ENCODE measurements at places on chromosomes 1 and 21.

- no peak for DNase-seq
These were observed 33.3 kb upstream of the IRF2BP2 start for GRCh38 chr1:234643111-234643849.

- DNase-seq = no peak
These were observed 75.4 kb downstream of the DPT start for GRCh38 chr1:168653567-168653966.

- no peak for DNase-seq
These were observed 397.5 kb downstream of the TGFB2 start for GRCh38 chr1:218742467-218743262.

- DNase-seq = no peak
These were observed 40.8 kb downstream of the SSBP3 start for GRCh38 chr1:54365398-54365797.

DNA sequence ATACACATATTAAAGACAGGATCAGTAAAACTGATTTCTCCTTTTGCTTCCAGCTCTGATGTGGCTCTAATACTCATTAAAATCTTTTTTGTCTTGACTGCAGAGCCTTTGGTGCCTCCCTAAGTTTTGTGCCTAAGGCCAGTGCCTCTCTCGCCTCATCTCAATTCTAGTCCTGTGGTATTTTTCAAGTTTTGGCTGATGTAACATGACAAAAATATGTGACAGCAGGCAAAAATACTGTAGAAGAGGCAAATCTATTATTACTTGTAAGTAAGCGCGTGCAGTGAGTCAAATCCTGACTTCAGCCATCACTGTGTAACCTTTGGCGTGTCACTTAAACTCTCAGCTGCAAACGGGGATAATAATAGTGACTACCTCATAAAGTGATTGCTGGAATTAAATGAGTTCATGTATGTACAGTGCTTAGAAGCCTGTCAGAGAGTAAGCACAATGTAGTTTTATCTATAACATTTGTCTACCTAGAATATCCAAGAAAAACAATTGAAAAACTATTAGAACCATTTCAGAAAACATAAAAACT is 74.0 kb downstream of the MAB21L3 start:
- no peak for DNase-seq

DNA sequence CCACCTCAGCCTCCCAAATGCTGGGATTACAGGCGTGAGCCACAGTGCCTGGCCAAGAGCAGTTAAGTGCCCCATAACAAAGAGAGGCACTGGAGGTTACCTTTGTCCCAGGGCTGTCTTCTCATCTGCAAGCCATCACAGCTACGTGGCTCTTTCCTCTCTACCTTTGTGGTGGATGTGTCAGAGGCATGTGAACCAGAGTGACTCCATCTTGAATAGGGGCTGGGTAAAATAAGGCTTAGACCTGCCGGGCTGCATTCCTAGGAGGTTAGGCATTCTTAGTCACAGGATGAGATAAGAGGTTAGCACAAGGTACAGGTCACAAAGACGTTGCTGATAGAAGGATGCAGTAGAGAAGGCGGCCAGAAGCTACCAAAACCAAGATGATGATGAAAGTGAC is 59.4 kb upstream of the POU2F1 start:
- no peak for DNase-seq

DNA sequence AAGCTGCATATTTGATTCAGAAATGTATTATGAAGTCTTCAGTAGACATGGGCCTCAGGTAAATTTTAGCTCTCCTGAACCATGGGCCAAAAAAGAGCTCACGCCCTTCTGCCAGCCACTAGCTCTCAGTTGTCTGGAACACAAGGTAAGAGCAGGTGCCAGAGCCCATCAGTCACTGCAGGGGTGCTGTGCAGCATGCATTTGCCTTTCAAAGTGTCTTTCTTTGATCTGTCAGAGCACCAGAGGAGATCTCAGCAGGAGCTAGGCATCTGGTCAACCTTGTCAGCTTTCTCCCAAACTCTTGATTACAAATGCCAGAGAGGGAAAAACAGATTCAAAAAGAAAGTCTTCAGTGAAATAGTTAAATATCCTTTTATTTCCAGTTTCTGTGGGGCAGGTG is 332.3 kb downstream of the COL11A1 start:
- no peak for DNase-seq

DNA sequence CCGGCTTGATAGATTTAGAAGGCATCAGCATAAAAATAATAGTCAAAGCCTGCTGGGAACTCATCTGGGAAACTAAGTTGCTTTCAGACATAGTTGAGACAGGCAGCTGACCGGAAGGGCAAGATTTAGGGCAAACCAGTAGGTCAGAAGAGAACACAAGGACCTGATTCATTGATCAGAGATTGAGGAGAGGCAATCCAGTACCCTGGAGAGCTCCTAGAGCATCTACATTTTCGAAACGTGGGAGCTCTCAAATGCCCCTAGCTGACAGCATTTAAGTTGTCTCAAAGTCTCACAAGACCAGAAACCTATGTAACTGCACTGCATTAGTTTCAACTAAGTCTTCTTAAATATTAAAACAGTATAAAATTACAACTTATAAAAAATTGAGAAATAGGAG is 22.9 kb upstream of the MTF2 start:
- DNase-seq = no peak

All from frontal cortex (tissue), 4 donors.